ENCODE measurements at places on chromosomes 7 and 10.
A peak's percentile ranks its signal among the peaks of the same experiment; 100 is the strongest.

GRCh38 chr10:89479771-89480446, 55.5 kb downstream of the SLC16A12 start:
- no peak for DNase-seq

GRCh38 chr7:122902751-122903495, 16.7 kb upstream of the CADPS2 start:
- no peak for DNase-seq

GRCh38 chr7:47571331-47572093, 10.4 kb downstream of the TNS3 start:
- peak; percentile 62 for DNase-seq

GRCh38 chr10:7159928-7160327, 250.9 kb downstream of the SFMBT2 start:
- no peak for DNase-seq

GRCh38 chr7:20238754-20239324, 21.7 kb upstream of the MACC1 start:
- peak; percentile 98 for DNase-seq

DNA sequence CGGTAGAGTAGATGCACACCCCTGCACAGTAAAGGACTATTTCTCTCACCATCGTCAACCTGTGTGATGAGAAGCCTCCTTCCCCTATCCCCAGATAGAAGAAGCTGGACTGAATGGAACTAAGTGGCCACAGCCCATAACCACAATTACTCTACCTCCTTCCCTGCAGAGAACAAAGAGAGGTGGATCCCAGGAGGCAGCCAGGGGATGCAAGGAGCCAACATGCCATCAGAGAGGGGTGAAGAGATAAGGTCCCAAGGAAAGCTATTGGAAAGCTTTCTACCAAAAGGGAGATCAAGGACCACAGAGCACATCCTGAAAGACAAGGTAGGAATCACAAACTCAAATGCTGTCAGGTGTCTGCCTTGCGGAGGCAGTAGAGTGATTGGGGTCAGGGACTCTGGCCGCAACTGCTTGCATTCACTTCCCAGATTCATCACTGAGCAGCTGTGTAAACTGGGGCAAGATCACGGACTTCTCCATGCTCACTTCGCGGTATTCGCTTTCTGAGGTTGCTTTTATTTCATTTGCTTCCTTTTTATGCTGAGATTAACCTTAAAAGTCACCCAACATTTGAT, 81.6 kb upstream of the MYO3A start:
- DNase-seq: no peak

- peak; percentile 55 for DNase-seq
Observed at GRCh38 chr7:116097365-116098009, 66.9 kb upstream of the TFEC start.

DNA sequence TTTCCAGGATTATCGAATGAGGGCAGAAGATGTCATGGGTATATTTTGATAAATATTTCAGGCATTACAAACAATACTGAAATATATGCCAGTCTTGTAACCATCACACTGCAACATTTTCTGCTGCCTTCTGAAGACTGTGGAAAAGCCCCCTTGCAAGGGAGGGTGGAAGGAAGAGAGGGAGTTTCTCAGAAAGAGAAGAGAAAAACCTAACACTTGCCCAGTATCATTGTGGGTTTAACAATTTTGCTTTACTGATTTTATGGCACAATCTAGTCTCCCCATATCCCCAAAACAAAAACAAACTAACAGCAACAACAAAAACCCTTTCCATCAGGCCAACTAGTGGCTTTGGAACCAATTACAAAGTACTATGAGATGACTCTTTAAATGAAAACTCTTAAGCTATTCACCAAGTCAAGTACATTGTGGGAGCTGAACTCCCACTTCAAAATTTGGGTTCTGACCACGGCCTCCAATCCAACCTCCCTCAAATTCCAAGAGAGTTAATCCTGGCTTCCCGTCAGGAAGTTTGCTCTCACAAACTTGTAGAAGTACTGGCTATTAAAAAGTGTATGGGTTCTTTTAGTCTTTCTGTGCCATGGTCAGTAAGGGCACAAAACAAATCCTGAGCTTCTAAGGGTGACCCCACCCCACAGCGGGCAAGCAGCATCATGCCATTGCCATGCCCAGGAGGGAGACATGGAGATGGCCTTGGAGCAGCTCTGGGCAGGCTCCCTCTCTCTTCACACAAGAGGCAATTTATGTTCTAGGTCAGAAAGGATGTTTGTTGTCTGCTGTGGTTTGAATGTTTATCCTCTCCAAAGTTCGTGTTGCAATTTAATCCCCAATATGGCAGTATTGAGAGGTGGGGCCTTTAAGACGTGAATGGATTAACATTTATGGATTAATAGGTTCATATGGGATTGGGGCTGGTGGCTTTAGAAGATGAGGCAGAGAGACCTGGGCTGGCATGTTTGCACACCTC, 96.3 kb downstream of the JAZF1 start:
- no peak for DNase-seq

DNA sequence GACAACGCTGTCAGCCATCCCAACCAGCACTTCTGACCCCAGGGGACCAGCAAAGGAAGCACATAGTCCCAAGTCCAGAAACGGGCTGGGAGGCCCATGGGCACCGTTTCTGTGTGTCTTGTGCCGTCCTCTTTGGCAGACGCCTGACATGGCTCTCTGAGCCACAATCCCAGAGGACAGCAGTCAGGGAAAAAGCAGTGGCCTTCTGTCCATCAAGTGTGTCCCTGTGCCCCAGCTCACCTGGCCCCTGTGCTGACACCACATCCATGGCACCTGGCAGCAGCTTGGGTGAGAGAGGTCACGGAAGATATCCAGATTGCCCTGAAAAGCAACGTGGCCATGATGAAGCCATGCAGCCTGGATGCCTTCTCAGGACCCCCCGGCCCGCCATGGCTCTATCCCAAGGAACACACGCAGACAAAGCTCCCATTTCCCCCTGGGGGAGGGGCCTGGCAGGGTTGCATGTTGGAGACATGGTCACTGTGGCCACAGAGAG, 38.1 kb upstream of the ANTXRL start:
- DNase-seq: no peak

DNA sequence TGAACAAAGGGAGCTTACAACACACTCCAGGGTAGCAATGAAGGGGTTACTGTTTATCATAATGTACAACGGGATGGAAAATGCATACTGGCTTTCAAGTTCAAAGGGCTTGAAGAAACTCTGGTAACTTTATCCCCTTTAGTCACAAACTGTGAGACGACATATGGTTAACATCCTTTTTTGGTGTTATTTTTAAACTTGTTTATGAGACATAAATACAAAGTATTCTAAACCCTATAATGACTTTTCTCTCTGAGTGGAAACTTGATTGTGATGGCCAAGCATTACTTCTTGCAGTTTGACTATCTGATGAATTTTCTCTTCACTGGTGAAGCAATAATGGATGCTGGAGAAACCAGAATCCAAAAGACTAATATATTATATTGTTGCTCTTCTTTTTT, 62.0 kb upstream of the SEMA3A start:
- no peak for DNase-seq

GRCh38 chr7:157759246-157759805, 422.5 kb downstream of the DNAJB6 start:
- DNase-seq: no peak
